ENCODE measurements at places on chromosomes 1 and 21.

DNA sequence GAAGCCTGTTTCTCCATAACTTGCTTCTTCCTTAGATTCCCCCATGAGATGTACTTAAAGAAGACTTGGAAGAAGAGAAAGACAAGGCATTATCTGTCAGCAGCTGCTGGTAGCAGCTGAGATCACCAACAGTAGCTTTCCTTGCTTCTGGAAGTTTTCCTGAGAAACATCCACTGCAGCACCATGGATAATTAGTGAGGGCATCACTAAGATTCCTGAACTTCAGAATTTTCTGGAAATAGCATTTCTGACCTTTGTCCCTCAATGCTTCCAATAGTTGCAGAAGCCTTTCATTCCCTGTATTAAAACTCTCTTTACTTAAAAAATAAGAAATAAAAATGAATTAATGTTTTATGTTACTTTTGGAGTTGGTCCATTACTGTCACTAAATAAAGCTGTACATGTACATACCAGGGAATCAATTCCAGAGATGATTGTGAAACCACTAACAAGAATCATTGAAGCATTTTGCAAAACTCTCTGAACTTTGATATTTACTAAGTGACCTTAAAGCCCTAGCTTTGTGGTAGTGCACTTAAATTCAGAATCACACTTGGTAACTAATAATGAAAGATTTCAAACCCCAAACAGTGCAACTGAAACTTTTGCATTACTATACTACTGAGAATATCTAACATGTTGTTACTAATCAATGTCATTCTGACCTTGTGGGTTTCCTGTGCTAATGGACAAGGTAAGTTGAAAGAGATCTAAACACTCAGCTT, at the start of gene CFHR4:
CFHR4 (plus strand) TSS at position 538 of the 725 bp plus-strand sequence; CDS start at position 637, 99 bp downstream.
- no peak for DNase-seq

DNA sequence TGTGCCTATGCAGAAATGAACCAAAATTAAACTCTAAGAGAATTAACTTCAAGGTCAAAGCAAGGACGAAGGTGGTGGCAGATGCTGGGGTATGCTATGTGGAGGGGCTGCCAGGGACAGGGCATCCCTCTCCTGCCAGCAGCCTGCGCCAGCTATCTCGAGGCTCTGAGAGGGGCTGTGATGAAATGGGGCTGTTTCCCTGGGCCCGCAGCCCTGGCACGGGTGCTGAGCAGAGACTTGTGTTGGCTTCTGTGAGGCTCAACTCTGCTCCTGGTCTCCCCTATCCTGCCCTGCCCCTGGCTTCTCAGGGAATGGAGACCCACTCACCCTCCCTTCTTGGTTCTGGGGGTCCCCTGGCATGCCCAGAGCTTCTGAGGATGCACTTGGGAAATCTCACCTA, 41.9 kb upstream of the TIAM1 start:
- no peak for DNase-seq

- no peak for DNase-seq
These were observed 40.1 kb upstream of the PLEKHO1 start for GRCh38 chr1:150109586-150109985.

GRCh38 chr1:171674431-171675405, 22.2 kb upstream of the MYOC start:
- DNase-seq: no peak

- DNase-seq: no peak
These were observed 165.8 kb downstream of the ZBTB18 start for GRCh38 chr1:244216836-244217235.

GRCh38 chr1:169484101-169484500, 1.6 kb downstream of the SLC19A2 start:
- no peak for DNase-seq

DNA sequence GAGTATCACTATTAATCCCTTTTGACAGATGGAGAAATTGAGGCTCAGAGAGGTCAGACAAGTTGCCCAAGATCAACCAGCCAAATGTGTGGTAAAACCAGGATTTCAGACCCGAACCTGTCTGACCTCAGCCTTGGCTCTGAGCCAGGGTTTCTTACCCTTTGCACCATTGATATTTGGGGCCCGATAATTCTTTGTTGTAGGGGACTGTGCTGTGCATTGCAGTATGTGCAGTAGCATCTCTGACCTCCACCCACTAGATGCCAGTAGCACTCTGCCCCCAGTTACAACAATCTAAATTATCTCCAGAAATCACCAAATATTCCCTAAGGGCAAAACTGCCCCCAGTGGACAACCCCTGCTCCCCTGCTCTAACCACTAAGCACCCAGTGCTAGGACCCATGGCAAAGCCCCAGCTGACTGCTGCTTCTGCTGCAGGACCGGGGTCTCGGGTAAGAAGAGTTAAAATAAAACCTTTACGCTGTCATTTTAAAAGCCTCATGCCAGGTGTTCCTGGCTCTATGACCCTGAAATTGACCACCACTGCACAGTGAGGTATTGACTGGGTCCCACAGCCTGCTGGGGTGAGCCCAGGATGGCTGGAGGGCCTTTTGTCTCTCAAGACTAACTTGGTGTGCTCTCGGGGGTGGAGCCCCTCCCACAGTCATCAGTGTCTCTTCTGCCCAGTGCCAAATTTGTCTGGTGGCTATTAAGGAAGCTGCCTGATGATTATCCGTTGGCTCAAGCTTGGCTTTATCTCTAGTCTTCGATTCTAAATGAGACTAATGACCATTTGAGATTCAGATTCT, 5.6 kb upstream of the MAN1C1 start:
- peak; percentile 44 for DNase-seq

DNA sequence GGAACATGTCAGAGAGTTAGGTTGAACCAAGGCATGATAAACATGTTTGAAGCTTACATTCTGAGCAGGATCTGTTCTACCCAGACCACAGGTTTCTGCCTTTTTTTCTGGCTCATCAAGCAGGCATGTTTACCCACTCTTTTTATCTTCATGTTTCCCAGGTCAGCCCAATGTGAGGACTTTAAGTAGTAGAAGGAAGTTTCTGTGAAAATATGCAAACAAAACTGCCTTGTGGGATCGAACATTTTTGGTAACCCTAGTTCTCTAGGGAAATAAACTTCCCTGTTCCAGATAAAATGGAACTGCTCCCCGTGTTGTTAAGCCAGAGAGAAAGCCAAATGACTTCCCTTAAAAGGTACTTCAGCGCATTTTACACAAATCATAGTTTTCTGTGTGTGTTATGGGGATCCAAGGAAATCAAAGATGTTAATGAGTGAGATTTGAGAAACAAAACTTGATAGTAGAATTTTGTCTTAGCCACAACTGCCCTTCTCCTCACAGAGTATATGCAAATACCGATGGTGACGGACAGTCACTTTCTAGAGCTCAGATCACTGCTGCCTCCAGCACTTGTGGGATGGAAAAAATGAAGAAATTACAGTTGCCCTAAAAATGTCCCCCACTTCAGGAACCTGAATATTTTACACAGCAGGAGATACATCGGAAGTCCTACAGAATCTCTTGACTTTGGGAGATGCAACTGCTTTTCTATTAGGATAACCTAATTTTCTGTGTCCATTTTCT, 765 bp upstream of the HIPK1 start:
- no peak for DNase-seq

DNA sequence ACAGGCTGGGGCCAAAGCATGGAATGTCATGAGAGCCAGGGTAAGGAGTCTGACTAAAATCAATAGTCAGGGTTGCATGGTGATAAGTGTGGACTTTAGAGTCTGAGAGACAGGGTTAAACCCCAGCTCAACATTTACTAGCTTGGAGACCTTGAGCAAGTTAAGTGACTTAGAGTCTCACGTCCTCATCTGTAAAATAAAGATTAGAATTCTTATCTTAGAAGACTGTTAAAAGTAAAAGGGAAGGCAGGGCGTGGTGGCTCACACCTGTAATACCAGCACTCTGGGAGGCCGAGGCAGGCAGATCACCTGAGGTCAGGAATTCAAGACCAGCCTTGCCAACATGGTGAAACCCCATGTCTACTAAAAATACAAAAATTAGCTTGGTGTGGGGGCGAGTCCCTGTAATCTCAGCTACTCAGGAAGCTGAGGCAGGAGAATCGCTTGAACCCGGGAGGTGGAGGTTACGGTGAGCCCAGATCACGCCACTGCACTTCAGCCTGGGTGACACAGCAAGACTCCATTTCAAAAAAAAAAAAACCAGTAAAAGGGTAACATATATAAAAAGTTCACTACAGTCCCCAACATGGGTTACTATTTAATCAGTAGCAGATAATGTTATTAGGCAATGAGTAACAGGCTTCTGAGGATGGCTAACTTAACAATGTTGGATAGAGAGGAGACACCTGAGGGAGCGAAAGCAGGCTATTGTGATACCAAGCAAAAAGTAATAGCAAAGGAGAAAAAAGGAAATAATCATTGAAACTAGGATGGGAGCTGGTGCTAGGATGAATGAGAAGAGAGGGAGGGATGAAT, 20.8 kb downstream of the TMCO1 start:
- DNase-seq: no peak

DNA sequence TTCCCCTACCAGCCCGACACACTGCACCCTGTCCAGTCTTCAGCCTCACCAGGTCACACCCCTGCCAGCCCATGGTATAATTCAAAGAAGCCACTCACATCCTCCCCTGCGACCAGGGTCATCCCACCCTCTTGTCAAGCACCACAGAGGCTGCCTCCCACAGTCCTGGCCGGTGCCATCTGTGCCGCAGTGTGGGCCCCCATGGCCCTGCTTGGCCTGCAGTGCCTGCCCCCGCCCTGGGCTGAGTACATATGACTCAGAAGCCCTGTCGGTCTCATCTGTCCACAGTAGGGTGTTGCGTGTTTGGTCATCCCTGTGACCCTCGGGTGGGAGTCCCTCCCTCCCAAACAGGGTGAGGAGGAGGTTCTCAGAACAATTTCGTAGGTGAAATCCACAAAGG, 190.8 kb upstream of the AJAP1 start:
- no peak for DNase-seq

Measured in fibroblast of pulmonary artery (primary cell).